ENCODE measurements at places on chromosomes 16 and 17.

- no peaks in the 10 kb centered on the region for H3K27me3 ChIP-seq
- no peak overlapping the region for H3K4me3 ChIP-seq
- no peak overlapping the region for H3K27ac ChIP-seq
- no peak for DNase-seq
These were observed 105.1 kb upstream of the METRNL start for GRCh38 chr17:82974136-82974952.

DNA sequence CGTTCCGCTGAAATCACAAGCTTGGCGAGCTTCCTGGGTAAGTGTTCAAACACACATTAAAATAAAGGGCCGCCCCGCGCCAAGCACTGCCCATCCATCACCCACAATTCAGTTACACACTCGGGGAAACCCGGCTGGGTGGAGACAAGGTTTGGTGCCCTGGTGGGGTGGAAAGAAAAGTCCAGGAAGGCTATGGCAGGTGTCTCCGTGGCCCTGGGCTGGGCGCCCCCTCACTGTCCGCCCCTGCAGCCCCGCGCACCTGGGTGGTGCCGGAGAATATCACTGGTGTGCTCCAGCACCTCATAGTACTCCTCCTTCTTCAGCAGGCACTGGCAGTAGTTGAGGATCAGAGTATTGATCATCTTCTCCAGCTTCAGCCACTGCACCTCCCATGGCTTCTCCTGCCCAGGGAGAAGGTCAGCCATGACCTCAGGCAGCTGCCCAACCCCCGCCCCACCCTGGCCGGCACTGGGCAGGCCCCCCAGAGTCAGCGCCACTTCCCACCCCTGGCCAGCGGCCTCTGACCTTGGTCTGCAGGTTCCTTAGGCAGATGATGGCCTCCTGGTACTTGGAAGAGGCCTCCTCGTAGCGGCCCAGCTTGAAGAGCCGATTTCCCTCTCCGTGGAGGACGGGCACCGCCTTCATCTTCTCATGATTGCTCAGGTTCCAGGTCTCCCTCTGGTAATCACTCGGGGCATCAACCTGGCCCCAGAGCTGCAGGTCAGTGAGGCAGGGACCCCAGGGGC lies 8.4 kb downstream of the AIPL1 start:
- H3K4me1 ChIP-seq, result peaks cover 17% of the 10 kb centered on the region
- H3K27ac ChIP-seq, result no peak overlapping the region
- no peak overlapping the region for H3K4me3 ChIP-seq
- peaks cover 5% of the 10 kb centered on the region for H3K36me3 ChIP-seq
- DNase-seq, result no peak

DNA sequence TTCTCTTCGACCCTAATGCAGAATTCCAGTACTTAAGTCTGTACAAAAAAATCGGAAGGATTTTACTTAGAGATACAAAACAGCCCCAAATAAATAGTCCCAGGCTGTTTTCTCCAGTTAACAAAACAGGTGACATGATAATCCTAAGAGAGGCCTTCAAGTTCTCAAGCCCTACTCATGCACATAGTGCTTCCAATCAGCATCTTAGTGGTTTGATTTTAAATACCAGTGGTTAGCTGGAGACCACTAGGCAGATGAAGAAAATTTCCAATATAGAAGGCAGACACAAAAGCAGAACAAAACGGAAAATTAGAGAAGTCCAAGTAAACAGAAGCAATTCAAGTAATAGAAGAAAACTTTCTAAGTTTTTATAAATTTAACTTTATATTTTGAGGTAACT lies 5.2 kb upstream of the OR4D2 start:
- H3K27ac ChIP-seq, result no peak overlapping the region
- peaks cover 10% of the 10 kb centered on the region for H3K4me1 ChIP-seq
- no peaks in the 10 kb centered on the region for H3K36me3 ChIP-seq
- no peak overlapping the region for H3K4me3 ChIP-seq
- no peaks in the 10 kb centered on the region for H3K27me3 ChIP-seq

DNA sequence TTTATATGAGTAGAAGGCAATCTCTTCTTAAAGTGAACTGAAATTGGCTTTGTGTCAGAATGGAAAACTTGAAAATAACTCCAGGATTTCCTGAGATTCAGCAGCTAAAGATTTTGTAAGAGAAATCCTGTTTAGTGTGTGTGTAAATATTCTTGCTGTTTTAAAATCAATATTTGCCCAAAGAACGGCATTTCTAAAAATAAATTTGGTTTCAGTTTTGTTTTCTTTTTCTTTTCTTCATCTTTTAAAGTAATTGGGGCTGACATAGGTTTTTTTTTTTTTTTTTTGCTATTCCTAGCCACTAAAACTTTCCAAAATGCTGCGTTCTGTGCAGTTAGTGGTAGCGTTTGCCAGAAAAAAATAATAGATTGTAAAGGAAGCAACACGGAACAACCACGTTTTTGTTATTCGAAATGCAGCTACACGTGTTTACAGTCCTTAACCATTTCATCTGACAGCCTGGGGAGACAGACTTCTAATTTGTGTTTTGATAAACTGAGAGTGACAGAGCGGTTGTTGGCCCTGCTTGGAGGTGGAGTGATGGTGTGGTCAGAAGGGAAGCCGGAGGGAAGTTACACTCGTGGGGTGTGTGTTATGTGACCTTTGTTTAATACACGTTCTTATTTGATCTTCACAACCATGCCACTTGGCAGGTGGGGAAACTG lies 21.6 kb upstream of the SMPD3 start:
- peaks cover 37% of the 10 kb centered on the region for H3K4me1 ChIP-seq
- peak overlapping the region; percentile 64 for H3K4me3 ChIP-seq
- no peaks in the 10 kb centered on the region for H3K27me3 ChIP-seq
- DNase-seq, result peak; percentile 25

DNA sequence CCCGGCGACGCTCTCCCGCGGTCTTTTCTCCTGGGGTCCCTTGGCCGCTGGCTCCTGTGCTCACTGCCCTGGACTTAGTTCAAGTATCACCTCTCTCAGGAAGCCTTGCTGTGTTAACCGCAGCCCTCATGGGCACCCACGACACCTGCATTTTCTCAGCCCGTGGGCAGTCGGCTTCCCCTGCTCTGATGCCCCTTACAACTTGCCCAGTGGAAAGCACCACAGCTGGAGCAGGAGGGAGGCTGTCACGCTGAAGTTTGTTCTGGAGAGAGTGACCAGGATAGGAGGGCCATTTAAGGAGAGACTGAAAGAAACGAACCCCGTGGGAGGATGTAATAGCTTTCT lies 395 bp downstream of the STXBP4 start:
- H3K27me3 ChIP-seq, result no peaks in the 10 kb centered on the region
- H3K27ac ChIP-seq, result no peak overlapping the region
- H3K36me3 ChIP-seq, result peaks cover 6% of the 10 kb centered on the region
- H3K4me3 ChIP-seq, result no peak overlapping the region

- no peaks in the 10 kb centered on the region for H3K27me3 ChIP-seq
- no peak for DNase-seq
- H3K27ac ChIP-seq, result no peak overlapping the region
- H3K4me1 ChIP-seq, result no peaks in the 10 kb centered on the region
- peaks cover 2% of the 10 kb centered on the region for H3K36me3 ChIP-seq
- H3K4me3 ChIP-seq, result no peak overlapping the region
These were observed 1991.2 kb downstream of the TP53TG3F start for GRCh38 chr16:35450648-35451047.

DNA sequence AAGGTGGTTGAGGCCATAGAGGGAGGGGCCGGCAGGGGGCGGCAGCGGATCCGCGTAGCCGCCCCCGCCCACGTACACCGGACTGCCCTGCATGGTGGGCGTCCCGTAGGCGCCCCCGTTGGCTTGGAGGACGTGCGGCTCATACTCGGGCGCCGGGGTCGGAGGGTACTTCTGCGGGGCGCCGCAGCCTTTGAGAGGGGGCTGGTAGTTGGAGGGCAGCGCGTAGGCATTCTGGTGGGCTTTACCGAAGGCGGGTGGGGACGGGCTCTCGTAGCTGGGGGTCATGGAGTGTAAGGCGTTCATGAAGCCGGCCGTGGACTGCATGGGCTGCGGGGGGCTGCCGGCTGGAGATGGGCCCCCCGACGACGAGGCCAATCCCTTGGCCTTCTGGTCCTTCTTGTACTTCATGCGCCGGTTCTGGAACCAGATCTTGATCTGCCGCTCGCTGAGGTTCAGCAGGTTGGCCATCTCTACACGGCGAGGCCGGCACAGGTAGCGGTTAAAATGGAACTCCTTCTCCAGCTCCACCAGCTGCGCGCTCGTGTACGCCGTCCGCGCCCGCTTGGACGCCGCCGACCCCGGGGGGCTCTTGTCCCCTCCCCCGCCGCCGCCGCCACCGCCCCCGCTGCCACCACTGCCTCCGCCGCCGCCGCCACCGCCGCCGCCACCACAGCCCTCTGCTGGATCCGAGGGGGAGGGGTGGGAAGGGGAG lies 5.7 kb upstream of the HOXB2 start:
- no peak for DNase-seq
- H3K27ac ChIP-seq, result no peak overlapping the region
- peaks cover 27% of the 10 kb centered on the region for H3K4me1 ChIP-seq
- H3K36me3 ChIP-seq, result no peaks in the 10 kb centered on the region

DNA sequence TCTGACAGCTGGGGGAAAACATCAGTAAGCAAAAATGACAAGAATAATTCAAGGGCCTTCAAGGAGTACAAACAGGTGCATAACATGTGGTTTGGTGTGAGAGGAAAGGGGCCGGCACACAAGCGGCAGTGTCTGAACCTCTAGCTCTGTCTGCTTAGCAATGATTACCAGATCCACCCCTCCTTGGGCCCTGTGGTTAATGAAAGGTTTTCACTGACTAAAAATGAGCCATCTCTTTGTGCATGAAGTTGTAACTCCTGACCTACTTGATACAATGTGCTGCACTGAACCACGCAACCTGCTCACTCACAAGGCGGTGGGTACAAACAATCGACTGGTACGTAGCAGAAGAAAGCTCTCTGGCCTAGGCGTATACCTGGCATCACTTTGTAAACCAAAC lies 15.1 kb downstream of the FAM117A start:
- peak overlapping the region; percentile 33 for H3K4me3 ChIP-seq
- H3K36me3 ChIP-seq, result peaks cover 8% of the 10 kb centered on the region
- peaks cover 81% of the 10 kb centered on the region for H3K4me1 ChIP-seq
- DNase-seq, result peak; percentile 80
- peak overlapping the region; percentile 94 for H3K27ac ChIP-seq
- no peaks in the 10 kb centered on the region for H3K27me3 ChIP-seq

GRCh38 chr16:65523283-65523944 lies 401.6 kb upstream of the CDH11 start:
- H3K36me3 ChIP-seq, result no peaks in the 10 kb centered on the region
- no peak overlapping the region for H3K27ac ChIP-seq
- no peaks in the 10 kb centered on the region for H3K27me3 ChIP-seq
- no peaks in the 10 kb centered on the region for H3K4me1 ChIP-seq
- no peak for DNase-seq

DNA sequence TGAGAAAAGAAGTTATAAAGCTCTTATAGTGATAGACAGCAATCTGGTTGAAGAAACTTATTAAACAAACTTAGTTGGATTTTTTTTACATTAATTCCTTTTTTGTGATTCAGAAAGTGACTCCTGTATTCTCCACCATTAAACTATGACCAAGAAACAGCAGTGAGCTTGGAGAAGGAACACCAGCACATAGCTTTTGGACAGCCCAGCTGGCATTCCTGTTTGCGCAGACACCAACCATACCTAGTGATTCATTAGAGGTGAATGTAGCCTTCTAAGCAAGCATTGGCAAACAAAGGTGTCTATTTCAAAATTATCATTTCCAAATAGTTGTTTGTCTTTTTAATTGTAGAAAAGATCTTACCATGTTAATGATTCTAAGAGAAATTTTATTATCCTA lies 94.4 kb downstream of the STXBP4 start:
- no peak overlapping the region for H3K27ac ChIP-seq
- H3K36me3 ChIP-seq, result no peaks in the 10 kb centered on the region
- H3K27me3 ChIP-seq, result no peaks in the 10 kb centered on the region
- peaks cover 5% of the 10 kb centered on the region for H3K4me1 ChIP-seq
- DNase-seq, result no peak

GRCh38 chr17:73508057-73508930 lies 136.0 kb downstream of the SDK2 start:
- no peaks in the 10 kb centered on the region for H3K4me1 ChIP-seq
- no peaks in the 10 kb centered on the region for H3K27me3 ChIP-seq
- no peaks in the 10 kb centered on the region for H3K36me3 ChIP-seq
- no peak overlapping the region for H3K27ac ChIP-seq

- H3K27me3 ChIP-seq, result no peaks in the 10 kb centered on the region
- no peaks in the 10 kb centered on the region for H3K36me3 ChIP-seq
- H3K4me3 ChIP-seq, result no peak overlapping the region
- peaks cover 5% of the 10 kb centered on the region for H3K4me1 ChIP-seq
- H3K27ac ChIP-seq, result peak overlapping the region; percentile 15
These were observed 12.8 kb downstream of the EVPL start for GRCh38 chr17:76014100-76014924.

DNA sequence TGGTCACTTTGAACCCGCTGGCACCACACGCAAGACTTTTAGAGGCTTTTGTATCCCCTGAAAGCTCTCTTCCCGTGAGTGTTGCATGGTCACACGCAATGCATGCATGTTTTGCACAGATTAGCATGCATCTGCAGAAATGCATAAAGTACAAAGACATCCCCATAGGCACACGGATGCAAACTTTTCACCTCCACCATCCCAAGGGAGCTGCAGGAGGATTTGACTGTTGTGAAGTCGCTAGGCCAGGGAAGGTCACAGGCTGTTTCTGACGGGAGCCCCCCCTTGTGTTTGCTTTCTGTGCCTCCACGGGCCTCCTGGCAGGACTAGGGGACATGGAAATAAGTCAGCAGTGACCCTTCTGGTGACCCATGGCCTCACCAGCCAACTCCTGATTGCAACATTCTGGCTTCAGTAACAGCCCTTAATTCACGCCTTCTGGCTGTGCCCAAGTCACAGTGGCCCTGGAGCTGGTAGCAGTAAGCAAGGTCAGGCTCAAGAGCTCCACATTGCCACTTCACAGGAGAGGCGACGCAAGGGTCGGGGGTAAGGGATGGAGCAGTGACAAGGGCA lies 45.1 kb downstream of the SOX9 start:
- DNase-seq, result no peak
- H3K4me1 ChIP-seq, result no peaks in the 10 kb centered on the region
- H3K4me3 ChIP-seq, result no peak overlapping the region
- H3K36me3 ChIP-seq, result no peaks in the 10 kb centered on the region
- no peak overlapping the region for H3K27ac ChIP-seq
- peaks cover 2% of the 10 kb centered on the region for H3K27me3 ChIP-seq

DNA sequence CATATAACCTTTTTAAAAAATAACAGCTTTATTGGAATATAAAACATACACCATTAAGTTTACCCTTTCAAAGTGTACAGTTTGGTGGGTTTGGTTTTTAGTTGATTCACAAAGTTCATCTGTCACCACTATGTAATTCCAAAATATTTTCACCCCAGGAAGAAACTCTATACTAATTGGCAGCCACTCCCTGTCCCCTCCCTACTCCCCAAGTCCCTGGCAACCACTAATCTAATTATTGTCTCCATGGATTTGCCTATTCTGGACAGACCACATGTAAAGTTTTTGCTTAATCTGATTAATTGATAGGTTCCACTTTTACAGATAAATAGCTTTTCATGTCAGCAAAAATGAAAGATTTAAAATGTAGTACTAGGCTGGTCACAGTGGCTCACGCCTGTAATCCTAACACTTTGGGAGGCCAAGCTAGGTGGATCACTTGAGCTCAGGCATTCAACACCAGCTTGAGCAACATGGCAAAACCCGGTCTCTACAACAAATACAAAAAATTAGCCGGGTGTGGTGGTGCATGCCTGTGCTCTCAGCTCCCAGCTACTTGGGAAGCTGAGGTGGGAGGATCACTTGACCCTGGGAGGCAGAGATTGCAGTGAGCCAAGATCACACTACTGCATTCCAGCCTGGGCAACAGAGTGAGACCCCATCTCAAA lies 25.0 kb upstream of the MAPK3 start:
- H3K4me1 ChIP-seq, result peaks cover 5% of the 10 kb centered on the region
- DNase-seq, result no peak
- no peaks in the 10 kb centered on the region for H3K27me3 ChIP-seq

GRCh38 chr17:79980246-79981043 lies 55.2 kb downstream of the TBC1D16 start:
- H3K4me1 ChIP-seq, result no peaks in the 10 kb centered on the region
- H3K27me3 ChIP-seq, result no peaks in the 10 kb centered on the region
- H3K36me3 ChIP-seq, result no peaks in the 10 kb centered on the region
- no peak for DNase-seq

All from activated CD4-positive, alpha-beta memory T cell treated with anti-CD3 and anti-CD28 coated beads for 36 hours (primary cell).